A549 (cell line): ENCODE measurements at places on chromosomes 13 and 19. TPM values are rescaled to one million over a fixed set of nuclear protein-coding genes. Genes with fewer than 3 reads are reported as not detected.

DNA sequence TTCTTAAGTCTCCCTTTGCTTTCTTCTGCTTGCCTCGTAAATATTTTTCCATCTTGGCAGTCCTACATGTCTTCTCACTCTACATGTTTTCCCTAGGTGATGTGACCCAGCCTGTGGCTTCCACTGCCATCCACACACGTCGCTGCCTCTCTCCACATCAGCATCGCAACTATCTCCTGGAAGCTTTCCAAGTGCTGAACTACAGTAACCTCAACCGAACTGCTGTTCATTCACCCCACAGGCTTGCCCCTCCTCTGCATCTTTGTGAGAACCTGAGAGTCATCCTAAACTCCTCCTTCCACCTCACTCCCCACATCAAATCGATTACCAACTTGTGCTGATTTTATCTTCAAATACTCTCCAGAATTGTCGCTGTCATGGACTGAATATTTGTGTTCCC lies 41.2 kb upstream of the USPL1 start:
- DNase-seq = no peak

GRCh38 chr19:1587872-1588271 lies 4.8 kb downstream of the MBD3 start:
- DNase-seq = no peak

- DNase-seq = no peak
These were observed 2.7 kb upstream of the ACP5 start for GRCh38 chr19:11580116-11580515.

GRCh38 chr13:45542391-45542790 lies 73.1 kb downstream of the ERICH6B start:
- DNase-seq = no peak

GRCh38 chr19:1062387-1063029 lies 4.5 kb upstream of the ARHGAP45 start:
- no peak for DNase-seq

- no peak for DNase-seq
These were observed 78.7 kb upstream of the TNFSF11 start for GRCh38 chr13:42495255-42495654.

DNA sequence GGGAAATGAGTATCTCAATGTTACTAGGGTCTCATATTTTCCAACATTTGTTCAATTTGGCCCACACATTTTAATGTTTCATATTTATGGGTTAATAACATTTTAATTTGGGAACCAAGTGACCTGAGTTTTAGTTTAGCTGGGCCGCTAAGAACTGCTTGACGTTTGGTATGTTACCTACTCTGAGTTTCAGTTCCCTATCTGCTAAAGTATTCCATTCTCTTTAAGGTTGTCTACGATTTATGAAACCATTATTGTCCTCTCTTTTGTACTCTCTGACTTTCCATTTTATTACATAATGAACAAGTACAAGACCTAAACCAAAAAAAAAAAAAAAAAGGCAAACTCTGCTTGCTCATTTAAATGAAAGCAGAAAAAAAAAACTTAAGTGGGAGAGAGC lies 89.9 kb downstream of the FGF14 start:
- DNase-seq = no peak

GRCh38 chr13:77865622-77866021 lies 53.0 kb downstream of the EDNRB start:
- no peak for DNase-seq

DNA sequence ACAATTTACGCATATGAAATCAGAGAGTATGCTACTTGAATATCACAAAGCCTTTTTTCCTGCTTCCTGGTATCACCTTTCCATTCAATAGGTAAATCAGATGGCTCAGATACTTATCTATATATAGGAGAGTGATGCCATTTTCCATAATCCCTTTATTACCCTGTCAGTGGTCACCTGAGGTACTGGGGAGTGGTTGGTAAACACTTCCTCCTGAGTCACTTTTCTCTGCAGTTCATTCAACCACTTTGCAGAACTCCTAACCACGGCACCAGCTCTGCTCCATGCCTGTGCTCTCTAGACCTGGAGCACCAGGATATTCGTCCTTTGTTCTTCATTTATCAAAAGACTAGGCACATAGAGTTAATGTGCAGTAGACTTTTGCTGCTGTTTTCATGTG lies 748.5 kb upstream of the KLHL1 start:
- DNase-seq = no peak

- DNase-seq = no peak
These were observed 285 bp downstream of the TMEM143 start for GRCh38 chr19:48363500-48363809.

DNA sequence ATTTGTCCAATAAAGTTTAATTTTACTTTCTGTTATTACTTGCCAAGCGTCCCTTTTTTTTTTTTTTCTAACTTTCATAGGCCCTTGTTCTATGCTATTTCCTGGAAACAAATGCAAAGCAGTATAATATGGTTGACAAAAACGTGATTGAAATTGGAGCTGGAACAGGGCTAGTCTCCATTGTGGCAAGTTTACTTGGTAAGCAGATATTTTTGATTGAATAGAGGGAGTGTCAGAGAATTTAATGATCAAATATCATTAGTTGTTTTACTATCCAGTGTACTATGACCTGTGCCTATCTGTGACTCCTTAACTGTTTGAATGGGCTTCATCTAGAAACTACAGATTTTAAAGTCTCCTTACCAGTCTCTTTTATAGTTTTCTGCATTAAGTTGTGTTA lies 46.7 kb downstream of the ERCC5 start:
- DNase-seq = no peak

Gene ZNF569
- polyA plus RNA-seq = 6.3 to 6.6 TPM (median 6.5 TPM) in 3 replicates

Gene SLC46A3
- 2.0 to 2.5 TPM (median 2.1 TPM) in 3 replicates for polyA plus RNA-seq

Gene ATP8B3
- polyA plus RNA-seq = 3.2 to 4.2 TPM (median 3.9 TPM) in 3 replicates

Gene FPR1
- 0.04 to 0.05 TPM in 2 of 3 replicates, not detected in the other for polyA plus RNA-seq

- no peak for DNase-seq
These were observed 15.2 kb upstream of the MTIF3 start for GRCh38 chr13:27465611-27466010.

- DNase-seq = no peak
These were observed 46.9 kb downstream of the FNDC3A start for GRCh38 chr13:49022472-49023144.

Gene PDX1
- polyA plus RNA-seq = 0.03 to 0.05 TPM (median 0.04 TPM) in 3 replicates

DNA sequence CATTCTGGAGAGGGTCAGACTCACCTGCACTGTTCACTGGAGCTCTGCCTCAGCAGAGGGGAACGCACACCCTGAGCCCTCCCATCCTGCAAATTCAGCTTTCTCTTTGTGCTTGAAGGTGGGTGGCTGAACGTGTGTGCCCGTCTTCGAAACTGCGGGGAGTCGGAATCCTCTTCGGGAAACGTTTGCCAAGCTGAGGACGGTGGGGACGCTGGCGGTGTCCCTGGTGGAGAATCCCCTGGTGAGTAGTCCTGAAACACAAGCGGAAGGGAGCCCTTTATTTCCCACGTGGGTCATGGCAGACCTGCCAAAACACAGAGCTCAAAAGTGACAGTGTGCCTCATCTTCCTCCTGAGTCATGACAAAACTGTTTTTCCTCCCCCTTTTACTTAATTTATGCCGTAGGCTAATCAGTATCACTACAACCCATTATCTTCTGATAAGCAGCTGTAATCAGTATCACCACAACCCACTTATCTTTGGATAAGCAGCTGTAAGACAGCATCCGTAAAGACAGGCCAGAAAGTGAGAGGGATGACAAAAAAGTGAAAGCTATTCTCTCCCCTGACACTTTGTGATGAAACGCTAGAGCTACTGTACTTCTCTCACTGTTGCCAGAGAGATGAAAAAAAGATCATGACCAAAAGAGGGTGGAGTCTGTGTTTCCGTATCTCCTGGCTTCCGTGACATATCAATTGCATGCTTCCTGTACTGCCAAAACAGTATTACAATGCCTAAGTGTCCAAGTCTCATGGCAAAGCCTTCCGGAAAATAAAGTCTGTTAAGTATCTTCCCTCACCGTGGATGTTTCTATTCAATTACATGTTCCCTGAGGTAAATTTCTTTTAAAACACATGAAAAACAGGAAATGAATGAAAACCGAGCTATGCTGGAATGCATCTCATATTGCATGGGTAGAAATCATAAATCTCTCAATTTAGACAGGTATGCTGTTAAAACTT lies 155.5 kb downstream of the TBC1D4 start:
- DNase-seq = no peak

- DNase-seq = no peak
These were observed 1008.0 kb downstream of the PCDH9 start for GRCh38 chr13:66222127-66222526.

- no peak for DNase-seq
These were observed 767.4 kb downstream of the SLITRK6 start for GRCh38 chr13:85031771-85032170.

DNA sequence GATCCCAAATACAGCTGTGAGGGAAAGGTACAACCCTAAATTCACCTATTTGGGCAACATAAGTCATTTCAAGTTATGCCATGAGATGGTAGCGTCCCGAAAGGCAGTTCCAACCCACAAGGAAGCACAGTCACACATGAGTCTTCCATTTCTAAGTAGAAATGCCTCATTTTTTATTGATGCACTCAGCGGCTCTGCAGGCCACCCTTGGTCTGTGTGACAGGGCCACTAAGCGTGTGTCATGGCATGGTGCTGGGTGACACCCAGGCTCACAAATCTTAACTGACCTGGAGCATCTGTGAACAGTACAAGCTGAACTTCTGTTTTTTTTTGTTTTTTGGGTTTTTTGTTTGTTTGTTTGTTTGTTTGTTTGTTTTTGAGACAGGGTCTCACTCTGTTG lies 15.1 kb downstream of the RAB20 start:
- no peak for DNase-seq

GRCh38 chr19:18432275-18433014 lies 5.5 kb downstream of the ISYNA1 start:
- no peak for DNase-seq

Gene KLK14
- polyA plus RNA-seq = 0.22 to 0.44 TPM in 2 of 3 replicates, not detected in the other

DNA sequence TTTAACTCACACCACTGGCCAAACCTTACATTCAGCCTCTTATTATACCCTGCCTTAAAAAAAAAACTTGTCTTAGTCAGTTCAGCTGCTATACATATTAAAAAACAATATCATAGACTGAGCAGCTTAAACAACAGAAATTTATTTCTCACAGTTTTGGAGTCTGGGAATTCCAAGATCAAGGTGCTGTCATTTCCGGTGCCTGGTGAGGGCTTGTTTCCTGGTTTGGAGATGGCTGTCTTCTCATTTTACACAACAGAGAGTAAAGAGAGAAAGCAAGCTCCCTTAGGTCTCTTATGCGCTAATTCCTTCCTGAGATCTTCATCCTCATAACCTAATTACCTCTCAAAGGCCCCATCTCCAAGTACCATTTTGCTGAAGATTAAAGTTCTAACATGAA lies 769.2 kb downstream of the DIAPH3 start:
- DNase-seq = no peak

GRCh38 chr19:58474291-58474996 lies 1.7 kb upstream of the ZNF446 start:
- no peak for DNase-seq

Gene PSG1
- 0.28 to 0.41 TPM (median 0.30 TPM) in 3 replicates for polyA plus RNA-seq

- no peak for DNase-seq
These were observed 75.9 kb upstream of the RNF113B start for GRCh38 chr13:98252931-98253470.

DNA sequence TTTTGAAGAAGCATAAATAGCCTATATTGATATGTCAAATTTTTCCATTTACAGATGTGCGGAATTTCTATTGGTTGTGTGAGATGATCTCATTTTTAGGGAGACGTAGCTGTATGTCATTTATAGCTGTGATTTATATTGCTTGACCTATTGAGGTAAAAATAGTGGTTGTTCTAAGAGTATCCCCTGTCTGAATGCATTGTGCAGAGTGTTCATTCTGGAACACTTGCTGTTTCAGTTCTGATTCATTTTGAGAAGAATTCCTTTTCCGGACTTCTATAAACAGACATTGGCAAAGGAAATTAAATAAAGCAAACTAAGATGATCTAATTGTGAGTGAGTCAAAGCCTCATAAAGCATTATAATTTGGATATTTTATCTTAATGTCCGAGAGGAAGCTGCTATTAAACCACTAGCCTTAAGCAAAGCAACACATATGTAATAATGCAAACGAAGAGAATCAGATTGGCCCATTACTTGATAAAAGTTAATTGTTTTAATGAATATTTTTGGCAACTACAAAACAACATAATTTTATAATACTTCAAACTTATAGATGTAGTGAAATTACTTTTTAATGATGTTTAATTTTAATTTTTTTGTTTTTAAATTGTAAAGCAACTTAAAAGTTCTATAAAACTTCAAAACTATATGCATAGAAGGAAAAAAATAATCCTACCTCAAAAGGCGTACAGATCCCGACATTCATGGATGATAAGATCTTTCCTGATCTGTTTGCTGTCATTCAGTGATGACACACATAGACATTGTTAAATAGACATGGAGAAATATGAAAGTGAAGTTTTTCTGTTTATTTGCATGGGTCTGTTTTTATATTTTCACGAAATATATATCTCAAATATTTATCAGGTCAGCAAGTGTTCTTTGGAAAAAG lies 942.6 kb upstream of the SLC10A2 start:
- DNase-seq = no peak

Gene EPSTI1
- 0.05 to 0.07 TPM in 2 of 3 replicates, not detected in the other for polyA plus RNA-seq

- DNase-seq = no peak
These were observed 103.0 kb downstream of the DNAJC15 start for GRCh38 chr13:43126420-43126819.

Gene PIH1D1
- polyA plus RNA-seq = 96.8 to 114 TPM (median 113 TPM) in 3 replicates

DNA sequence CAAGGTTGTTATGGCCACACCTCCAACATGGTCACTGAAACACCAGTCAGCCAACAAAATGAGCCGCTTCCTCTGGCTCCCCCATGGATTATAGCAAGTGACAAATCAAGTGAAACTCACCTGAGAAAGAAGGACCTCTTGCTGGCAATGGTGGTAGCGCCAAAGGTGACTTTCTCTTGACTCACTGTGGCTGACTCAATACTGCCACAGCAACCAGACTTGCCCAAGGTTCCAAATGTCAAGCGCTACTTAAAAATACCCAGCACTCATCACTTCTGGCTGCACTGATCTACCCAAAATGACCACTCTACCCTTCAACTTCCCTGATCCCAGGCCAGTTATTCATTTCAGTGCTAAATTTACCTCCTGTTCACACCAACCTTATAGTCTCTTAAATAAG lies 495.5 kb downstream of the FOXO1 start:
- DNase-seq = no peak

Gene TOMM40
- 172 to 201 TPM (median 180 TPM) in 3 replicates for polyA plus RNA-seq
